Activated CD8-positive, alpha-beta T cell treated with anti-CD3 and anti-CD28 coated beads for 36 hours (primary cell): ENCODE measurements at places on chromosomes 13 and 19. TPM values are rescaled to one million over a fixed set of nuclear protein-coding genes. Genes with fewer than 3 reads are reported as not detected.
A peak's percentile ranks its signal among the peaks of the same experiment; 100 is the strongest.

The BCL2L12 gene
- total RNA-seq, result 63.4 TPM

The ZNF814 gene
- 27.9 TPM for total RNA-seq

The MBD3L2 gene
- total RNA-seq, result not detected

The OR7G1 gene
- total RNA-seq, result not detected

The TMEM221 gene
- not detected for total RNA-seq

The ZNF208 gene
- total RNA-seq, result 1.6 TPM

The ACTMAP gene
- 12.8 TPM for total RNA-seq

The CYP4F8 gene
- not detected for total RNA-seq

The PIK3R2 gene
- 15.0 TPM for total RNA-seq

GRCh38 chr13:87122551-87122950 is 548.6 kb upstream of the SLITRK5 start:
- no peaks in the 10 kb centered on the region for H3K36me3 ChIP-seq
- H3K4me1 ChIP-seq, result no peaks in the 10 kb centered on the region
- H3K27ac ChIP-seq, result no peak overlapping the region
- DNase-seq, result no peak

DNA sequence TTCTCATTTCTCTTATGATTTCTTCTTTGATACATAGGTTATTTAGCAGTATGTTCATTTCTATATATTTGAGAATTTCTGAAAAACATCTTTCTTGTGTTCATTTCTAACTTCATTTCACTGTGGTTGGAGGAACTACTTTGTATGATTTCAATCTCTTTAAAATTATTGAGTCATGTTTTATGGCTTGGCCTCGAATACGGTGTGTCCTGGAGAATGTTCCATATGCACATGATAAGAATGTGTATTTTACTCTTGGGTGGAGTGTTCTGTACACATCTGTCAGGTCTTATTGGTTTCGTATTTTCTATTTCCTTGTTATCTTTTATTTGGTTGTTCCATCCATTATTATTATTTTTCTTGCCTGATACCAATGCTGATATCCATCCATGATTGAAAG is 22.9 kb downstream of the DNM2 start:
- H3K36me3 ChIP-seq, result peaks cover 23% of the 10 kb centered on the region
- H3K4me3 ChIP-seq, result no peak overlapping the region
- no peaks in the 10 kb centered on the region for H3K27me3 ChIP-seq
- H3K4me1 ChIP-seq, result peaks cover 57% of the 10 kb centered on the region
- DNase-seq, result no peak

DNA sequence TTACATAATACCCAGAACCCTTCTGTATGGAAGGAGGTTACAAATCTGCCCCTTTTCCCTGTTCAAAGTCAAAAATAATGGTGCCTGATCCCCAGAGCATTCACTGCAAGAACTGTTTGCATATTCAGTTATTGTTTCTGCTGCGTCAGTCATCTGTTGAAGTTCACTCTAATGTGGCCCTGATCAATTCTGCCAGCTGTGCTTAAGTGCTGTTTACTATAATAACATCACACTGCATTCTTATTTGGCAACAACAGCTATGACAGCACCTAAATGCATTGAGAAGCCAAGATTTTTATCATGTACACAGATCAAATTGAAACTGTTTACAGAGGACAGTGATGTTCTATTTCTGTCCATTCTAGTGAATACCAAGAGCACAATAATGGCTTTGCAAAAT is 115.9 kb downstream of the DACH1 start:
- no peak overlapping the region for H3K4me3 ChIP-seq
- no peaks in the 10 kb centered on the region for H3K4me1 ChIP-seq
- H3K27ac ChIP-seq, result no peak overlapping the region

DNA sequence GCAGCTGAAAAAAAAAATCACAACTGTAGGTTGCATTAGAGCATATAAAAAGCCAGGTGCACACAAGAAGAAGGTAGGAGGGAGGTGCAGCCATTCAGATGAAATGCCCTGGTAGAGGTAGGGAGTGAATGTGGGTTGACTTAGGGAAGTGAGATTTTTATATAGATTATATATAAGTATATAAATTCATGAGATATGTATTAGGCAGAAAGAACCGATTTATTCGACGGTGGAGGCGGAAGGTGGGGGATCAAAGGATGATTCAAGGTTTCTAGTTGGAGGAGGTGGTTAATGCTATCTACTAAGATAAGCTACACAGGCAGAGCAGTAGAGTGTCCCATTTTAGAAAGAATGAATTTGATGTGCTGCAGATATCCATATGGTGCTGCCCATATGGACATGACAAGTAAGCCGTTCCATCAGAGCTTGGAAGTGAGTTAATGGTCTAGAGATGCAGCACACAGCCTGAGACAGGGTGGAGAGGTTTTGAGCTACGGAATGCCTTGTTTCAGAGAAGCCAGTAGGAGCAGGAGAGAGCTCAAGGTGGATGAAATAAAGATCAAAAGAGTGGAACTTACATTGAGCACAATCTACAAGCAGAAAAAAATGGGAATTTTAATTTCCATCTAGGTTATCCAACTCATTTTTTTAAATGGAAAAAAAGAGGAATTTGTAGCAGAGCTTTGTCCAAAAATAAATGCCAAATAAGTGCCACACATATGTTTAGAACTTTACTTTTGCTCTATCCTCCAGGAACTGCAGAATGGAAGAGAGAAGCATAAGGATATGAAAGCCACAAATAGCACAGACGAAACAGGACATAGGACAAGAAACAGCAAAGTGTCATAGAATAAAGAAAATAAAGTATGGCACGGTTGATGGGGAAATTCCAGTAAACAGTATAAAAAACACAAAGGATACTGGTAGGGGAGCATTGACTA is 177.3 kb downstream of the PCDH9 start:
- no peak overlapping the region for H3K27ac ChIP-seq
- H3K4me3 ChIP-seq, result no peak overlapping the region
- no peaks in the 10 kb centered on the region for H3K36me3 ChIP-seq
- DNase-seq, result no peak
- no peaks in the 10 kb centered on the region for H3K27me3 ChIP-seq

- H3K4me1 ChIP-seq, result no peaks in the 10 kb centered on the region
- no peak overlapping the region for H3K4me3 ChIP-seq
- no peaks in the 10 kb centered on the region for H3K27me3 ChIP-seq
- H3K36me3 ChIP-seq, result peaks cover 9% of the 10 kb centered on the region
- DNase-seq, result no peak
Observed at GRCh38 chr13:26344980-26345379, 91.1 kb downstream of the CDK8 start.

GRCh38 chr19:56314018-56314380 is 640 bp downstream of the ZSCAN5A start:
- H3K4me3 ChIP-seq, result peak overlapping the region; percentile 89
- H3K36me3 ChIP-seq, result peaks cover 22% of the 10 kb centered on the region
- peaks cover 24% of the 10 kb centered on the region for H3K4me1 ChIP-seq

DNA sequence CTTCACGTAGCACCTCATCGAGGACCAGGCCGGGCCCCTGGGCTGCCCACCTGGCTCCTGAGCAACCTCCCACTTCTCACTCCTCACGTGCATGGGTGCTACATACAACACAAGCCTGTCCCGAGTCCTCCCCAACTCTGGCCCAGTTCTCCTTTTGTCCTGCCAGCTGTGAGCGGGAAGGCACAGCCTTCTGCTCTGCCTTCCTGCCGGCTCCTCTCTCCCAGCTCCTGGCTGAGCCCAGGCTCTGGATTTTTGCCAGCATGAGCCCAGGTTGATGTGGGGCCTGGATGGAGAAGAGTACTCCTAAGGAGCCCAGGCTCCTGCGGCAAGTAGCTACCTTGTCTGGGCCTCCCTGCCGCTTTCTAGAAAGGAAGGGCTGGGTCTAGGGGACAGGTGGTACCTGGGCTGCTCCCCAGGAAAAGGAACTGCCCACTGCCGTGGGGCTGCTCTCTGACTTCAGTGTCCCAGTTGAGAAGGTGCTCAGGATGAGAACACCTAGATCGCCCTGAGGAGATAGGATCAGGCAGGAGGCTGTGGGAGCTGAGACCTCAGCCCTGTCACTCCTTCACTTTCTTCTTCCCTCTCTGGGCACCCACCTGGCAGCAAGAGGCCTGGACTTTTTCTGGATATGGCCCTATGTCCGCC is 23.6 kb downstream of the LYL1 start:
- H3K4me1 ChIP-seq, result no peaks in the 10 kb centered on the region
- H3K4me3 ChIP-seq, result no peak overlapping the region
- no peaks in the 10 kb centered on the region for H3K36me3 ChIP-seq
- H3K27ac ChIP-seq, result no peak overlapping the region
- H3K27me3 ChIP-seq, result no peaks in the 10 kb centered on the region

- no peak for DNase-seq
- no peak overlapping the region for H3K4me3 ChIP-seq
- no peaks in the 10 kb centered on the region for H3K4me1 ChIP-seq
- no peaks in the 10 kb centered on the region for H3K36me3 ChIP-seq
Observed at GRCh38 chr13:19181021-19181620, 503 bp downstream of the TUBA3C start.

- DNase-seq, result peak; percentile 15
- H3K36me3 ChIP-seq, result no peaks in the 10 kb centered on the region
- no peak overlapping the region for H3K4me3 ChIP-seq
- no peak overlapping the region for H3K27ac ChIP-seq
- H3K4me1 ChIP-seq, result peaks cover 37% of the 10 kb centered on the region
Observed at GRCh38 chr13:94236872-94237271, 242.6 kb downstream of the DCT start.

DNA sequence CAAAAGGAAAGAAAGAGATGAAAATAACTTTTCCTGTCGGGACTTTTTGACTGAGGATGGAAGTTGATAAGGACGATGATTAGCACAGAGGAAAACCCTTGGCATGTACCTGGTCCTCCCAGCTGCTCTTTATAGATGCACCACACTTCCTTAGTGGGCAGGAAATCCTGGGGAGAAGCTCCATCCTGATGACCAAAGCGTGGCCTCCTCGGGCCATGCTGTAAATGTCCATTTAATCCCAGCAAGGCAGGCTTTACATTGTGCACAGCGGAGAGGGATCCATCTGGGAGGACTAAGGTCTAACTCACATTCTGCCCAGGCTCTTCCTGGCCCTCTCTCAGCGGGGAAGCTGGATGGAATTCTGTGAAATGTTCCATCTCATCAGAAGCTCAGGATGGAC is 113.5 kb downstream of the COL4A2 start:
- no peak overlapping the region for H3K27ac ChIP-seq
- peaks cover 72% of the 10 kb centered on the region for H3K27me3 ChIP-seq
- no peak for DNase-seq
- no peaks in the 10 kb centered on the region for H3K36me3 ChIP-seq

GRCh38 chr13:98451676-98452470 is 125.0 kb downstream of the STK24 start:
- no peaks in the 10 kb centered on the region for H3K27me3 ChIP-seq
- peaks cover 37% of the 10 kb centered on the region for H3K36me3 ChIP-seq
- H3K4me1 ChIP-seq, result peaks cover 23% of the 10 kb centered on the region
- H3K4me3 ChIP-seq, result no peak overlapping the region

GRCh38 chr19:52670046-52670445 is 31.9 kb upstream of the ZNF83 start:
- H3K4me3 ChIP-seq, result no peak overlapping the region
- H3K36me3 ChIP-seq, result peaks cover 36% of the 10 kb centered on the region
- no peak for DNase-seq
- no peak overlapping the region for H3K27ac ChIP-seq

DNA sequence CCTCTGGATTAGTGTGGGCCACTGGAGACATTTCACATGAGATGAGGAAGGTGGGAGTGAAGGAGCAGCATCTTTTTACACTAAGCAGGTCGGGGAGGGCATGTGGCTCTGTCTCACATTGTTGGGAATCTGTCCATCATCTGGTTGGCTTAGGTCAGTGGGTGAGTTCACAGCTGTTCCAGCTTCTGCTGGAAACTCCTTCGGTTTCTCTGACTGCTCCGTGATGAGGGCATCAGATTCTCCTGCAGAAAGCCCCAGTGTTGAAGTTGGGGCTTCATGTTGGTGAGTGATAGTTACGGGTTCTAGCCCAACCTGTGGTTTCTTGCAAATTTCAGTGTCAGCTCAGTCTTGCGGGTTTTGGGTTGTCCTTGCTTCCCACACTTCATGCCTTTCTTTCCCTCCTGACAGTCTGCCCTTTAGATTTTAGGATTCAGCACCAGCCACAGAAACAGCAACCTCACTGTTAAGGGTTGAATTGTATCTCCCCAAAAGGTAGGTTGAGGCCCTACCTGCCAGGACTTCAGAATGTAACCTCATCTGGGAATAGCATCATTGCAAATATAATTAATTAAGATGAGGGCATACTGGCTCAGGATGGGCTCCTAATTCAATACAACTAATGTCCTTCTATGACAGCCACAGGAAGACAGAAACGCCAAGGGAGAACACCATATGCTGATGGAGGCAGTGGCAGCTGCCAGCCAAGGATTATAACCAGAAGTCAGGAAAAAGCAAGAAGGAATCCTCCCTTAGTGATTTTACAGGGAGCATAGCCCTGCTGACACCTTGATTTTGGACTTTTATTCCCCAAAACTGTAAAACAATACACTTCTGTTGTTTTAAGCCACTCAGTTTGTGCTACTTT is 7.6 kb upstream of the ALOX5AP start:
- H3K4me3 ChIP-seq, result no peak overlapping the region
- no peak overlapping the region for H3K27ac ChIP-seq
- DNase-seq, result no peak

GRCh38 chr19:48484931-48485612 is 15.9 kb downstream of the CYTH2 start:
- H3K27me3 ChIP-seq, result peaks cover under 1% of the 10 kb centered on the region
- peaks cover 15% of the 10 kb centered on the region for H3K4me1 ChIP-seq
- H3K36me3 ChIP-seq, result no peaks in the 10 kb centered on the region
- H3K4me3 ChIP-seq, result no peak overlapping the region
- no peak for DNase-seq

DNA sequence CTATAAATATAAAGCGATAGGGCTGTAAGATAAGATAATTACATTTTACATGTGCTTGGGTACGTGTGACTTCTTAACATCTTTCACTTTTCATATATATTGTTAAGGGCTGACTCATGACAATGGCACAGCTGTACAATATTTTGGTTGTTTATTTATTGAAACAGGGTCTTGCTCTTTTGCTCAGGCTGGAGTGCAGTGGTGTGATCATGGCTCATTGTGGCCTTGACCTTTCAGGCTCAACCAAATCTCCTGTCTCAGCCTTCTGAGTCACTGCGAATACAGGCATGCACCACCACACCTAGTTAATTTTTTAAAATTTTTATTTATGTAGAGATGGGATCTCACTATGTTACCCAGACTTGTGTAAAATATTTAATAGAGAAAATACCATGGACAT is 2532.4 kb upstream of the PCDH20 start:
- no peak for DNase-seq
- no peaks in the 10 kb centered on the region for H3K4me1 ChIP-seq
- H3K4me3 ChIP-seq, result no peak overlapping the region
- no peaks in the 10 kb centered on the region for H3K36me3 ChIP-seq

DNA sequence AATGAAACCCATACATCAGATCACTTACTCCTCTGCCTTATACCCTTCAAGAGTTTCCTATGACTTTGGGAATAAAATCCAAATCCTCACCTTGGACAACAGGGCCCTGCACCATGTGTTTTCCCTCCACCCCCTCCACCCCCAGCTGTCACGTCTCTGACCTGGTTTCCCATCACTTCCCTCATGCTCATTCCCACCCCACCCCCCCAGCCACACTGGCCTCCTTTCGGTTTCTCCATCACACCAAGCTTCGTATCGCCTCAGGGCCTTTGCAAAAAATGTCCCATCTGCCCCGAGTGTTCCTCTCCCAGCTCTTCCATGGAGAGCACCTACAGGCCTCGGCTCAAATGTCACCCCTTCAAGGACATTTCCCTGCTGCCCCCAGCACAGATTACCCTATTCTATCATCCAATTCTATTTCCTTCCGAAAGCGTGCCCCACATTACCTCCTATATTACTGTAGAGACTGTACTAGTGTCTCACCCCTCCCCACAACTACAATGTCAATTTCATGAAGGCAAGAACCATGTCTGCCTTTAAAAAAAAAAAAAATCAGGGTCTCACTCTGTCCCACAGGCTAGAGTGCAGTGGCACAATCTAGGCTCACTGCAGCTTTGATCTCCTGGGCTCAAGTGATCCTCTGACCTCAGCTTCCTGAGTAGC is 16.8 kb upstream of the FFAR2 start:
- H3K27ac ChIP-seq, result no peak overlapping the region
- DNase-seq, result no peak
- H3K27me3 ChIP-seq, result peaks cover 9% of the 10 kb centered on the region
- H3K36me3 ChIP-seq, result no peaks in the 10 kb centered on the region
